ENCODE measurements at places on chromosomes 7 and 10. TPM values are rescaled to one million over a fixed set of nuclear protein-coding genes. Genes with fewer than 3 reads are reported as not detected.

Gene ACTR1A
- total RNA-seq, result 165 TPM

Gene PDCD11
- 53.0 TPM for total RNA-seq

Gene PDAP1
- 133 TPM for total RNA-seq

Gene C10orf95
- 3.2 TPM for total RNA-seq

Gene MYO3A
- 0.34 TPM for total RNA-seq

Gene OGDH
- total RNA-seq, result 65.2 TPM

Gene CABCOCO1
- 0.07 TPM for total RNA-seq

Gene EBF3
- total RNA-seq, result not detected

Gene ZNF503
- total RNA-seq, result 16.8 TPM

Gene LIPA
- 59.2 TPM for total RNA-seq

Gene WDFY4
- not detected for total RNA-seq

Gene TSPAN33
- 22.2 TPM for total RNA-seq

Gene MAP3K8
- 5.8 TPM for total RNA-seq

Gene PLPP4
- total RNA-seq, result 5.3 TPM

GRCh38 chr7:42843205-42843800 lies 68.6 kb downstream of the C7orf25 start:
- no peak for DNase-seq

DNA sequence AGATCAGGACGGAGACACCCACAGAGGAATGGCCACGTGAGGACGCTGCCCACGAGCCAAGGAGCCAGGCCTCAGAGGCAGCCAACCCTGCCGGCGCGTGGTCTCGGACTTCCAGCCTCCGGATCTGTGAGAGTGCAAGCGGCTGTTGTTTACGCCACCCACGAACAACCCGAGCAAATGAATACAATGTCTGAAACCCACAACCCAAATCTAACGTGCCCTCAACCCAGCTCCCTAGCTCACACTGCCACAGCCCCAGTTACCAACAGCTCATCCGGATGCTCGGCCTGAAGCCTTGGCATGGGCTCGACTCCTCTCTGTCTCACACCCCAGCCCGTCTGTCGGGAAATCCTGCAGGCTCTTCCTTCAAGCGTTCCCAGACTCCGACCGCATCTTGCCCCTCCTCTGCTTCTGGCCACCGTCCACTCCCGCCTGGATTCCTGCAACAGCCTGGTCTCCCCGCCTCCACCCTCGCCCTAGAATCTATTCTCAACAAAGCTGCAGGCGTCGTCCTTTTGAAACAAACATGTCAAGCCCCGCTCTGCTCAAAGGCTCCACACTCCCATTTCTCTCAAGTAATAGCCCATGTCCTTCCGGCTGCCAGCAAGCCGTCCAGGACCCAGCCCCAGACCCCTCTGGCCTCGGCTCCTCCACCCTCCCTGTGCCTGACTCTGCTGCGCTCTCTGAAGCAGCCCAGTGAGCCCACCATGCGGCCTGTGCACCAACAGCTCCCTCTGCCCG lies 35.3 kb downstream of the STK32C start:
- DNase-seq, result no peak

GRCh38 chr10:110783509-110784107 lies 88.1 kb upstream of the PDCD4 start:
- DNase-seq, result no peak

GRCh38 chr7:100467638-100468373 lies 3.7 kb upstream of the SPACDR start:
- DNase-seq, result no peak

- no peak for DNase-seq
Measured at GRCh38 chr10:11159543-11160215, 142.0 kb downstream of the CELF2 start.

- DNase-seq, result no peak
Measured at GRCh38 chr7:128217967-128218652, 23.0 kb upstream of the LEP start.

- no peak for DNase-seq
Measured at GRCh38 chr10:132111121-132111731, 45.5 kb downstream of the JAKMIP3 start.

- no peak for DNase-seq
Measured at GRCh38 chr7:5322621-5323410, 40.1 kb downstream of the SLC29A4 start.

GRCh38 chr7:33262476-33262875 lies 133.1 kb downstream of the BBS9 start:
- DNase-seq, result no peak

GRCh38 chr7:132895231-132895630 lies 186.7 kb downstream of the CHCHD3 start:
- DNase-seq, result no peak

DNA sequence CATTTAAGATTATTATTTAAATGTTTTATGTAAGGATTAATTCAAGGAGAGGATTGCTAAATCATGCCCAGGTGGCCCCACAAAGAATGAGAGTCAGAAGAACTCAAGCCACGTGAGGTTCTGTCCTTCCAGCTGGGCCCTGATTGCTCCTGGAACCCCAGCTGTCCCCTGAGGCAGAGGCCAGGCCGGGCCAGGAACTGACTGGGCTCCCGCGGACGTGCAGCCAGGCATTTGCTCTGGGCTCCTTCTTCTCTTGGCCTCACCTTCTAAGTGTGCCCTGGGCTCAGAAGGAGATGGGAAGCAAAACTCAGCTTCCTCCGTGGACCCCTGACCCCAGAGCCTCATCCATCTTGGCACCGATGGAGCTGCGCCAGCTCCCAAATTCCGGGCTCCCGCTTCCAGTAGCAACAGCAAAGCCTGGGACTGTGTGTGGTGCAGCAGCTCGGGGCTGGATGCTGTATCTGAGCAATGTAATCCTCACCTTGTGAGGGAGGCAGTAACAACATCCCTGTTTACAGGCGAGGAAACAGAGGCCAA lies 250.6 kb upstream of the PPP2R2D start:
- no peak for DNase-seq

- DNase-seq, result no peak
Measured at GRCh38 chr10:67808704-67809103, 29.3 kb downstream of the DNAJC12 start.

GRCh38 chr7:64774204-64774842 lies 19.9 kb upstream of the ZNF138 start:
- no peak for DNase-seq

- DNase-seq, result no peak
Measured at GRCh38 chr10:118672766-118673715, 77.6 kb upstream of the PRLHR start.

GRCh38 chr7:132560825-132561529 lies 15.3 kb downstream of the PLXNA4 start:
- no peak for DNase-seq

GRCh38 chr10:22620140-22620857 lies 94.1 kb downstream of the PIP4K2A start:
- peak; percentile 65 for DNase-seq

DNA sequence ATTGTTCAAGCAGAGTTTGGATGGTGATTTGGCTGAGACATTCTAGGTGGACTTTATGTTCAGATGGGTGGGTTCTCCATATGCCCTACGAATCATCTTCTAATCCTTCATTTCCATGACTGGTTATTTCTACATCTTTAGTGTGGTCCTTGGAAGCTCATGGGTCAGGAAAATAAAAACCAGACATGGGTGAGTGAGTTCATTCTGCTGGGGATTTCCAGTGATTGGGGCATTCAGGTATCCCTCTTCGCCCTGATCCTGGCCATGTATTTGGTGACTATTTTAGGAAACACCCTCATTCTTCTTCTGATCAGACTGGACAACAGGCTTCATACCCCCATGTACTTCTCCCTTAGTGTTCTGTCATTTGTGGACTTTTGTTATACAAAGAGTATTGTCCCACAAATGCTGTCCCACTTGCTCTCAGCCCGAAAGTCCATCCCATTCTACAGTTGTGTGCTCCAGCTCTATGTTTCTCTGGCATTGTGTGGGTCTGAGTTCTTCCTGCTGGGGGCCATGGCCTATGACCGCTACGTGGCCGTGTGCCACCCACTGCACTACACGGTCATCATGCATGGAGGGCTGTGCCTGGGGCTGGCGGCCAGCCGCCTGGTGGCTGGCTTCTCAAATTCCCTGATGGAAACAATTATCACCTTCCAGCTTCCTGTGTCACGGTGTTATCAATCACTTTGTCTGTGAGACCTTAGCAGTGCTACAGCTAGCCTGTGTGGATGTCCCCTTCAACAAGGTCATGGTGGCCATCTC lies 19.2 kb upstream of the OR6B1 start:
- DNase-seq, result no peak

DNA sequence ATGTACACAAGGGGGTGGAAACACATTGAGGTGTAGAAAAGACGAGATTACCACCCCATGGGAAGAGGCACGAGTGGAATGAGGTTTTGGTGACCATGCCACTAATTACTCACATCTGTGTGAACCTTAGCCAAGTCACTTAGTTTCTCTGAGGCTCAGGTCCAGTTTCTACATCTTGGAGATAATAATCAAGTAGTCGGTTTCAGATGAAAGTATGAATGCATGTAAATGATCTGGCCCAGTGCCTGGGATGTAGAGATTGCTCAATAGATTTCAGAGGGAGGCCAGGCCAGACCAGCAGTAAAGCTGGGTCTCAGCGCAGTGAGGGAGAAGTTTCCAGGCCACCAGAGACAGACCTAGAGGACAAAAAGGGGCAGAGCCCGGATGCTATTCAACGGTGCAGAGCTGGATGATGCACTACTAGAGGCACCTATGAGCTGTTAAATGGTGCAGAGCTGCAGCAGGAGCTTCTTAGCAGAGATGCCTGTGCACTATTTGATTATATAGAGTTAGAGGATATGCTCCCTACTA lies 725.1 kb downstream of the GRID1 start:
- DNase-seq, result no peak

DNA sequence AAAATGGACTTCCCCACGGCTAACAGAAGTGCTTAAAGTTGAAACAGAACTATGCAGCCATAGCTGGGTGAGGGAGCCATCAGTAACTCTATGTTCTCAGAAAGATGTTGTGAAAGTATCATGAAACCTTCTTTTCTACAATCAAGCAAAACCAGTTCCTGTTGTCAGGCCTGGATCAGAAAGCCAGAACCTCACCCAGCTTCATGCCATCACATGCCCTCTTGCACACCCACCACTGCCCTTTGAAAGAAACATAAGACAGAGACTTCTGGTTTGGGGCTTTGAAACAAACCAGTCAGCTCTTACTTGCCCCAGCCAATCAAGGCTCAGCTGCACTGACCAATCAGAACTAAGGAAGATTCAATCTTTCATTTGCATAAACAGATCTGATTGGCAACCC lies 230.8 kb upstream of the FERD3L start:
- no peak for DNase-seq

DNA sequence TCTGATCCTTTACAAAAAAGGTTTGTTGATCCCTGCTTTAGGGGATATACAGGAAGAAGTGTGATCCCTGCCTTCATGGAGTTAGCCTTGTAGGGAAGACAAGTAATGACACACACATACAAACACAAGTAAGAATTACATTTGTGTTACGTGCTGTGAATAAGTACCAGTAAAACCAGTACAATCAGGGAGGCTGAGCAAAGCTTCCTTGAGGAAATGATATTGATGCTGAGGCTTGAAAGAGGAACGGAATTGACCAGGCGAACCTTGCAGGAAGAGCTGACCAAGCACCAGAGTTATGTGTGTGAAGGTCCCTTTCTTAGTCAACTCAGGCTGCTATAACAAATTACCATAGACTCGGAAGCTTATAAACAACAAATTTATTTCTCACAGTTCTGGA lies 83.6 kb upstream of the CACUL1 start:
- DNase-seq, result no peak

- DNase-seq, result no peak
Measured at GRCh38 chr10:131094527-131095312, 216.8 kb downstream of the TCERG1L start.

- DNase-seq, result no peak
Measured at GRCh38 chr10:127534074-127534473, 15.0 kb upstream of the NPS start.

DNA sequence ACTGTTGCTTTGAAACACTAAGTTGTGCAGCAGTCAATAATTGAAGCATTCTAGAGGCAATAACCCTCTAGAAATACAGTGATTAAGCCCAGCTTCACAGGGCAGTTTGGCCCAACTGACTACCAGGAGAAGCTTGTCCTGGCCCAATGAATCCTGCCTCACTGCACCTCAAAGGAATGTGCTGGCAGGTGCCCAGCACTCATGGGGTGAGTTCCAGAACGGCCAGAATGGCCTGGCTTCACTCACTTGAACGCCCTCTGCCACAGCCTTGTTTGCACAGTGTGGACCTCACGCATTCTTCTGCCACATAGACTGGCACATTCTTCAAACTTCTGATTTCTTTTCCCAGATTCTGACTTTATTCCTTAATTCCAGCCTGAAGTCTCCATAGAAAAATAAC lies 6.6 kb upstream of the ITIH2 start:
- DNase-seq, result peak; percentile 12

DNA sequence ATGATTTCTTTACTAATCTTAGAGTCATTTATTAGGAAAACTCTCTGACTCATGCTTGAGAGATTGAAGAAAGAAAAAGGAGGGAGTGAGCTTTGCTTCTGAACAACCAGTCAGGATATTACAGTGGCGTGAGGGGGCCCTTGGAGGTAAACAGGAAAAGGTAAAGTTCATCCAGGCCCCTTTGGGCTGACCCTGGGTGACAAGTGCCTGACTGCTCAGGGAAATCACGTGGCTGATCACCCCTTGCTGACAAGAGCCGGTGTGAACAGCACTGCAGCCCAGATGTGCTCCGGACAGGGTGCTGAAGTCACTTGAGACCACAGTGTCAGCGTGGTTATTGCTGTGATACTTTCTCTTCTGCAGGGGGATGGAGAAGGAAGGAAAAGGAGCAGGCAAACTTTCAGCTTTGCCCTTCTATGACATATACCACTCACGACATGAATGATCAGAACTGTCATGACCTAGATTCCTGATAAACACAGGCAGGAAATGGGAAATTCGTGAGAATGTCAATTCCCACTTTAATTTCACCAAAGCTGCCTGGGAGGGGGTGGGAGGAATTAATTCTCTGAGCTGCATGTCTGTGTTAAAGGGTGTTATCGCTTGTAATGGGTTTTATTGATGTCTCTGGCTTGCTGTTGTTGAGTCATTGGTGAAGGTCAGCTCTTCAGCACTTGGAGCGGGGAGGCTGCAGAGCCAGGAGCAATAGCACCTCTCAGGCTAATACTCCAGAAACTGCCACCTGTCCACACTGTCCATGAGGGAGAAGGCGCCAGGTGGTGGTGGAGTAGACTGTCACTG lies 139.8 kb upstream of the AOAH start:
- no peak for DNase-seq

DNA sequence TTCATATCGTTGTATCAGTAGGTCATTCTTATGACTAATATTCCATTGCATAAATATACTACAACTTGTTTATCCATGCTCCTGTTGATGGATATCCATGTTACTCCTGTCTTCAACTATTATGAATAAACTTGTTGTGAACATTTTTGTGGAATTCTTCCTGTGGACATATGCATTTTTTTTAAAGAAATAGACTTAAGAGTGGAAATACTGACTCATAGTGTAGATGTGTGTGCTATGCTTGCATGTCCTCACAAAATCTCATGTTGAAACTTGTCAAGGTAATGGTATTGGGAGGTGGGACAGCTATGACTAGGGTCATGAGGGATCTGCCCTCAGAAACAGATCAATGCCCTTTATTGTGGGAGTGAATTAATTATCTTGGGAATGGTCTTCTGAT lies 240.5 kb upstream of the PRSS58 start:
- DNase-seq, result no peak

- no peak for DNase-seq
Measured at GRCh38 chr10:49024484-49024883, 84.8 kb upstream of the LRRC18 start.

GRCh38 chr7:139720705-139721231 lies 57.0 kb downstream of the HIPK2 start:
- no peak for DNase-seq

- no peak for DNase-seq
Measured at GRCh38 chr10:3395041-3395440, 222.5 kb upstream of the PITRM1 start.

GRCh38 chr7:84194484-84195271 lies at the start of gene SEMA3A:
TSS of gene SEMA3A (minus strand) at chr7:84194789. CDS start at chr7:84194586, 203 bp downstream.
- DNase-seq, result no peak
